ENCODE measurements at places on chromosomes 3 and 15. TPM values are rescaled to one million over a fixed set of nuclear protein-coding genes. Genes with fewer than 3 reads are reported as not detected.

The SCN5A gene
- total RNA-seq = 0.75 TPM

The LRRC49 gene
- total RNA-seq = 19.7 TPM

The KNG1 gene
- not detected for total RNA-seq

The SFMBT1 gene
- 7.5 TPM for total RNA-seq

The MDFIC2 gene
- not detected for total RNA-seq

The CAPN3 gene
- 0.44 TPM for total RNA-seq

The SHF gene
- total RNA-seq = 2.5 TPM

The LSM3 gene
- total RNA-seq = 8.0 TPM

The SEMA6D gene
- total RNA-seq = 4.5 TPM

The TGM5 gene
- not detected for total RNA-seq

The UNC13C gene
- total RNA-seq = not detected

The TM4SF18 gene
- 0.37 TPM for total RNA-seq

The CHRNA7 gene
- 0.37 TPM for total RNA-seq

The RASGRF1 gene
- under 0.01 TPM for total RNA-seq

The ARHGEF3 gene
- 5.8 TPM for total RNA-seq

The CACNA2D3 gene
- total RNA-seq = not detected

The CP gene
- not detected for total RNA-seq

The FHIT gene
- total RNA-seq = 2.1 TPM

The RTP3 gene
- not detected for total RNA-seq

The GNAT1 gene
- not detected for total RNA-seq

The P3H2 gene
- 14.1 TPM for total RNA-seq

The DPH3 gene
- 19.0 TPM for total RNA-seq

The MNS1 gene
- total RNA-seq = 1.5 TPM

The FANCD2OS gene
- not detected for total RNA-seq

The PHC3 gene
- 30.1 TPM for total RNA-seq

The CD86 gene
- total RNA-seq = not detected

The ABI3BP gene
- 7.0 TPM for total RNA-seq

The CLDN16 gene
- not detected for total RNA-seq

The NPAP1 gene
- not detected for total RNA-seq

The RSRC1 gene
- total RNA-seq = 87.7 TPM

The LNP1 gene
- 5.8 TPM for total RNA-seq

The BSN gene
- under 0.01 TPM for total RNA-seq

The DCBLD2 gene
- total RNA-seq = 311 TPM

The PLIN1 gene
- 0.22 TPM for total RNA-seq

The PP2D1 gene
- total RNA-seq = not detected

The SLC24A5 gene
- not detected for total RNA-seq

The ABHD17C gene
- total RNA-seq = 3.0 TPM

The AP4E1 gene
- total RNA-seq = 19.4 TPM

The PTX3 gene
- 186 TPM for total RNA-seq

The CORO2B gene
- total RNA-seq = 26.7 TPM

The CCR3 gene
- not detected for total RNA-seq

The TMEM158 gene
- 375 TPM for total RNA-seq
